Stimulated activated CD8-positive, alpha-beta memory T cell treated with anti-CD3 and anti-CD28 coated beads, Interleukin-12 subunit alpha, Interleukin-12 subunit beta, amount 100 ng/mL, for 1 hour (primary cell): ENCODE measurements at places on chromosomes 2 and 18.

GRCh38 chr2:190655570-190655969 lies 6.7 kb downstream of the NAB1 start:
- DNase-seq = no peak

GRCh38 chr2:240928476-240929363 lies 22.6 kb downstream of the CROCC2 start:
- DNase-seq = no peak

- DNase-seq = no peak
Observed at GRCh38 chr2:73896362-73897239, 3.8 kb downstream of the ACTG2 start.

GRCh38 chr18:70135604-70136003 lies 69.9 kb downstream of the RTTN start:
- DNase-seq = no peak

DNA sequence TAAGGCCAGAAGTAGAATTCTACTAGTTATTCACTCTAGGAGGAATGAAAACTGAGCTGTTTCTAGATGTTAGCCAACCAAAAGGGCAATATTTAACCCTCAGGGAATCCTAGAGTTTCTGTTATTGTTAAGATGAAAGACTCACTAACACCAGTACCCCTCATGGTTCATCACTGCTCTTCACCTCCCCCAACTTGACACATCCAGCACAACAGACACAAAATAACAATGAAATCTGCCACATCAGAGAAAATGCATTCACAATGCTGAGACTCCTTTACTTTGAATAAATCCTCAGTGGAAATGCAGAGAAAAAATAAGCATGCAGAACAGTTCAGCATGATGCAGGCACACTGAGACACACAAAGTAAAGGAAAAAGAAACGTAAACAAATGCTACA lies 111.3 kb downstream of the RIF1 start:
- DNase-seq = no peak

- DNase-seq = no peak
Observed at GRCh38 chr2:165240916-165241315, 1.7 kb downstream of the SCN2A start.

DNA sequence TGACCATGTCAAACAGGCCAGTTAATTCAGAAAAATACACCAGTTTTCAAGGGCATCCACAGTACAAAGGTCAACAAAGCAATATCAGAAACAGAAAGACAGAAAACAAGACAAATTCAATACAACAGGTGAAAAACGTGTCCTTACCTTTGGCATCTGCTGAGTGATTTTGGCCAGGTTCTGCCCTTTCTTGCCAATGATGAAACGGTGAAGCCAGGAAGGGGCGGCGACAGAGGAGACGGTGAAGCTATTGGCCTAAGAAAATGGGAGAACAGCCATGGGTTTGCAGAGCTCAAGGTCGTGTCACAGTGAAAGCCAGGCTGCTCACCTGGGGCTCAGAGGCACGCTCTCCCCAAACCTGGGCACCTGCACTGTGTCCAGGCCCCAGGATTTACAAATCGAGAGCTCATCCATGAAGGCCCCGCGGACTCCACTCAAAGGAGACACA lies 60.5 kb downstream of the HDLBP start:
- no peak for DNase-seq

DNA sequence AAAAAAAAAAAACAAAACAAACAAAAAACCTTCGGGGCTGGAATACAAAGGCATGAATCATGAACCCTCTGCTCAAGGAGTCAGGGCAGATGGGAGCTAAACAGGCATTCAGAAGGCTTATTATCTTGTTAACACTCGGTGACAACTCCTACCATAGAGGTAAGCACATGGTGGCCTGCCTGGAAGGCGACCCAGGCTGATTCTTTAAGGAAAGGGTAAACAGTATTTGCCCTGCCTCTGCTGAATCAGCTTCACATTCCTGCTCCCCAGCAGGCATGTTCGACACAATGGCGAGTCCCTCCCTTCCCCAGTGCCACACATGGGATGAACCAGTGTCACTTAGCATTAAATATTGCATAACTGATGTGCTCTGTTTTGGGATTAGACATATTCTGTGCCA lies 191.9 kb downstream of the ARL4C start:
- no peak for DNase-seq

DNA sequence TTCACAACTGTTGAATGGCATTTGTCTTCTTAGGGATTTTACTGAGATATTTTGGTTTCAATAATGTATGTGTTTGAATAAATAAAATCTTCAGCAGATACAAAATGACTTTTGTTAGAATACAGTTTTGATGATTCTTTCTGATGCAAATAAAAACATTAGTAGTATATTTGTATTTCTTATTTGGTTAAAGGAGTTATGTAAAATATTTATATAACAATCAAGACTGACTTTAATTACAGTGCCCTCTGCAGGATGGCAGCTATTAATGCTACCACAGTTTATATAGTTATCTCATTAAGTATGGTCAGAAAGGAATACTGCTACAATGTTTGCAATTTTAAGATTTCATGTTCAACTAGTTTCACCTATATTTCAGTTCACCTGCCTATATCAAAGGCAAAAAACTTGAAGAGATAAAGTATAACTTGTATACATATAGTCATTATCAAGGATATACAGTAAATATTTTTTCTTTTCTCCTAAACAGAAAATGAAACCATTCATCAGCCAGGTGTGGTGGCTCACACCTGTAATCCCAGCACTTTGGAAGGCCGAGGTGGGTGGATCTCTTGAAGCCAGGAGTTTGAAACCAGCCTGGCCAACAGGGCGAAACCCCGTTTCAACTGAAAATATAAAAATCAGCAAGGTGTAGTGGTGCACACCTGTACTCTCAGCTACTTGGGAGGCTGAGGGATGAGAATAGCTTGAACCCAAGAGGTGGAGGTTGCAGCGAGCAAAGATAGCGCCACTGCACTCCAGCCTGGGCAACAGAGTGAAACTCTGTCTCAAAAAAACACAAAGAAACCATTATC lies 19.8 kb downstream of the ARL5A start:
- no peak for DNase-seq

DNA sequence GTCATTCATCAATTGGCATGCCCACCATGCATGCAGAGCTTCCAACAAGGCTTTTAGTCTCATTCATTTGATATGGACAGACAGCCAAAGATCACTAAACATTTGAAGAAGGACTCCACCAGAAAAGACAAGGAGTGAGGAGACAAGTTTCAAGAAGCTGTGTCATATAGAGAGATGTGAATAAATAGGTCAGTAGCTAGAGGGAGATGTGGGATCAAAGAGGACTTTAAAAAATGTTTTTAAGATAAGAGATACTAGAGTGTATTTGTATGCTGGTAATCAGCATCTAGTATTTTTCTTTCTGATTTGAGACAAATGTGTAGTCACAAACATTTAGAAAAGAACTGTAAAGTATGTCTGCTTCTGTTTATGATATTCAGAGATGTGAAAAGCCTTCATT lies 48.5 kb downstream of the ANTXR1 start:
- no peak for DNase-seq

- no peak for DNase-seq
Observed at GRCh38 chr2:191280290-191280689, 35.1 kb downstream of the MYO1B start.

DNA sequence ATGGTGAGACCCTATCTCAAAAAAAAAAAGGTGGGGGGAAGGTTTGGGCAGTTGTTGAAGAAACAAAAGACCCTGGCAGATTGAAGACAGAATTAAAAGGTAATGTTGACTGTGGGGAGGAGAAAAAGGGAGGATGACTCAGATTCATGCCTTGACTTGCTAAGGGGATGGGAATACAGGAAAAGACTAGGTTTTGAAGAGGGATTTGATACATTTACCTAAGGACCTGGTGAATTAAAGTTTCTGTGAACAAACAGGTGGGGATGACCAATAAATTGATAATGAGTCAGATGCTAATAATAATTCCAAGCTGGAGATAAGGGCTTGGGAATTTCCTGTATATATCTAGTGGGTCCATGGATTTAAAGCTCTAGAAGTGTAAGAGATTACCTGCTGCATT lies 27.6 kb downstream of the TTR start:
- DNase-seq = no peak

- DNase-seq = no peak
Observed at GRCh38 chr2:10266133-10266620, 36.5 kb upstream of the HPCAL1 start.

DNA sequence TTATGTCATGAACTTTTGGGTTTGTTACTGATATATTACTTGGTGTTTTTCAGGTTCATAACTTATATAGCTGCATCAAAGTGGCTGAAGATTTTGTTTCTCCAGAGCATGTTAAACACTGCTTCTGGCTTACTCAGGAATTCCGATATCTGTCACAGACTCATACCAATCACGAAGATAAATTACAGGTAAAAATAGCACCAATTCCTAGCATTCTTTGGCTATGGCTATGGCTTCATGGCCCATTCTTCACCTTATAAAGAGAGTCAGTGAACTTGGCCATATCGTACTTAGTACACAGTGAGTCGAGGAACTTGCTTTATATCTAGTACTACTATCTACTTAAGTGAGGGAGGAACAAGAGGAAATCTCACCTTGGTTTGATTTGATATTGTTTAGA lies 49.9 kb downstream of the KDM3A start:
- no peak for DNase-seq
